Body of pancreas (tissue), 4 donors: ENCODE measurements at places on chromosomes 5 and 9.

DNA sequence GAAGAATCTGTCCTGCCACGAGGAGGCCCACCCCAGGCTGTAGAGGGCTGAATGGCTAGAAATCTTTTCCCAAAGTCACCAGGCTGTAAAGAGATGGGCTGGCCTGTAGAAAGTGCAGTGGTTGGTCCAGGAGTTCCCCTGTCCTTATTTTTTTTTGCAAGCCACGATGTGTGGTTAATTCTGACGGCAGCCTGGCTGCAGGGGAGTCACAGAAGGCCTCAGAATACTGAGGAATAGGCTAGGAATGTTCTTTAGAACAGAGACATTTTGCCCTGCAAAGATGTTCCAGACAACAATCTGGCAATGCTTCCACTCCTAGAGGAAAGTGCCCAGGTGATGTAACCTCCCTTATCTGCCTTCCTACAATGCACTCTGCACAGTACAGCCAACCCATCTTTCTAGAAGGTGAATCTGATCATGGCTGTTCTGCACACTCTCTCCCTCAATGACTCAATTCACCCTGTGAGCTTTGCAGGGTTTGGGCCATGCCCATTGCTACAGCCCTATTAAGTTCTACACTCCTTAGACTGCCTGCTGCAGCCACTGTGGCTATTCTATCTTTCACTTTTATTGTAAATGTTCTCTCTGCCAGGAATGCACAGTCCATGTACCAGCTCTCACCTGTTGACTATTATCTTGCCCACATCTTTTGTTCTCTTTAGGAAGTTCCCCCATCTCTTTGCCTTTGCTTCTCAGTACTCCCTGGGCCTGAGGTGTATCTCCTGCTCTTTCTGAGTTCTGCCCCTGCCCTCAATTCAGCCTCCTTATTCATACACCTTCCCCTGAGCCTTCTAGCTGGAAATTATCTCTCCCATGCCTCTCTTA is 377.8 kb upstream of the CLINT1 start:
- no peak for DNase-seq

DNA sequence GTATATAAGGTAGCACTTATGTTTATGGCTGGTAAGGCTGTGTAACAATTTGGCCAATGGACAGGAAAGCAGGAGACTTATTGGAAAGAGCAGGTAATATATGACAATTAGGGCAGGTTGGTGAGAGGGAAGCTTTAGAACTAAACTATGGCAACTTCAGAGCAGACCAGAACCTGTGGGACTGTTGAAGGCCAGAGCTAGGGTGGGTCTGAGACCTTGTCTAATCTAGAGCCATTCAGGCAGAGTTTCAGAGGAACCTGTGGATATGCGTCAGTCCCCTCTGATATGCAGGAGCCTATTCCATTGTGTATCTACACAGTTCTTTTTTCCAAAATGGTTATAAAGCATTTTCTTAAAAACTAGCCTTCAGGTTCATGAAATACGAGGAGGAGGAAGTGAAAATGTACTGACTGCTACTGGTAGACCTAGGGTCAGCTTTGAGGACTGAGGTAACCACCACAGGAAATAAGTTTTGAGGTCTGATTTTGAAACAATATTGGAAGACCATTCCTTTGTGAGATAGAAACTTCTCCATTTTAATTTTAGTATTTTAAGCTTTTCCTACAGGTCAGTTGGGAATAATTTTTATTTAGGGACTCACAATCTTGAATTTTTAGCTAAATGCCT is 37.6 kb downstream of the ELL2 start:
- DNase-seq = no peak

DNA sequence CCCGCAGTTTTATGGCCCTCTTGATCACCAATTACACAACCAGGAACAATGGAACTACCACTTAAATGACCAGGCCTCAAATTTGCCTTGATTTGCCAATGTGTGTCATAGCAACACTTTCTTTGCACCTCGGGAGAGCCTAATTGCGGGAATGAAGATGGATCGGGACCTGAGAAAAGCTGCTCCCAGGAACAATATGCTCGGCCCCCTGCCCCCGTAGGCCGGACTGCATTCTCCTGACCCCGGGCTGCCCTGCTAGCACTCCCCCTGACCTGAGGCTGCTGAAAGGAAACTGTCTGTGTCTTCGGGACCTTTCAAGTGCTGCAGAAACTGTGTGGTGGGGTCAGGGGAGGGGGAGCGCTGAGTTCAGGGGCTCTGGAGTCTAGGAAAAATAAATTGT is 294.3 kb upstream of the IRX1 start:
- DNase-seq = no peak

DNA sequence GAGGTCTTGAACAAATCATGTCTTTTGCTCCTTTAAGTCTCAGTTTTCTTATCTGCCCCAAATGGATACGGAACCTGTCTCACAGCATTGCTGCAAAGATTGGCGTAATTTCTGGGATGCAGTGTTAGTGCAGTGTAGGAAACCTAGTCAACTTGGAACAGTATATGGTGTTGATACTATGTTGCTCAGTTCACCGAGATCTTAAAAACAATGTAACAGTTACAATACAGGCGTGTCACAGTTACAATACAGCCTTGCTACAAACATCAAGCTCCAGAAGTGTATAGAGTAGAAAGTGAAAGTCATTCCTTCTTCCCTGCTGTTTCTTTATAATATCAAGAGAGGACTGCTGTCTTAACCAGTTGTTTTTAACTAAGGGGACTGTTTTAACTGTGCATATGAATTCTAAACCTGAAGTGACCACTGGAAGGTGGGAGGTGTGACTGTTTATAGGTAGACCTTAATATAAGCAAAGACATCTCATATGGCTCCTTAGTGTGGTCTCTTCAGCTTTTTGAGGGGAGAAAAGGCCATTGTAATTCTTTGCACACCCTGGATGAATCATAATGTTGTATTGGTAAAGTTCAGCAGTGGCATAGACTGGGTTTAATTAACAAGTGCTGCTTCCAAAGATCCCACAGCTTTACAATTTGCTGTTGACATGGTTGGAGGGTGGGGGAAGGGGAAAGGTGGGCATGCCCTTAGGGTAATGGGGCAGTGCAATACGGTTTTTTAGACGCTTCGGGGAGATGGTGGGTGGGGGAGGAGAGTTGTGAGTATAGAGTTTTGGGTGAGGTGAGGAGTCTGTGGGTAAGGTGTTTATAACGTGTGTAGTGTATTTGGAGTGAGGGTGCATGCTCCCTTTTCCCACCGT is 12.9 kb downstream of the PRRC2B start:
- no peak for DNase-seq
